ENCODE measurements at places on chromosomes 2 and 18.

DNA sequence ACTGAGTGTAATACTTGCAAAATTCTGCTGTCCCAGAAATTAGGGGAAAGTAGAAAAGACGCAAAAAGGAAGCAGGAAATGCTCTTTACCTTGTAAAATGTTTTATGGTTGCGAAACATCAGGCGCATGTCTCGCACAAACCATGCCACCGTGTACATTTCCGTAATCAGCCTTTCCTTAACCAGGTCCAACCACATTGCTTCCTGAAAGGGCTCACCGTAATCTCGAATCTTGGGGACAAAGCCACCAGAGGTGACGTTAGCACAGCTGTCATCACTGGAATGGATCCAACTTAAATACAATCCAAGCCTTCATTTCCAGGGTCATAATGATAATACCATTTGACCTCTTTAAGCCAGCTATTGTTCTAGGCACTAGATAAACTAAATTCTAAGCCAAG, 49.3 kb downstream of the SP110 start:
- no peak for DNase-seq

GRCh38 chr2:212906620-212907019, 244.8 kb downstream of the IKZF2 start:
- no peak for DNase-seq

DNA sequence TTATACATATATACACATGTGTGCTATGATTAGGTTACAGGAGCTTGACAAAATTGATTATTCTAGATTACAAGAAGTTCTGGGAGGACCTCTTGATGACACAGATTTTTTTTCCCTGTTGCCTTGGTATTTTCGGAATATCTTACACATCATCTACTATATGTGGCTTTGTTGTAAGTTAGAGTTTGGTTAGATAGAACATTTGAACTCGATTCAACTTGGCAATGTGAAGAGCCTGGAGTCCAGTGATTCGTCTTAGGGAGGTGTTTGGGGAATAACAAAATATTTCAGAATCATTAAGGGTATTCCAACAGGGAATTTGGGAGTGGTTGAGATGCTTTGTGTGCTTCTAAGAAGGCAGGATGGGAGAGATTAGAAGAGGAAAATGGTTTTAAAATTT, 39.3 kb upstream of the EFEMP1 start:
- no peak for DNase-seq

DNA sequence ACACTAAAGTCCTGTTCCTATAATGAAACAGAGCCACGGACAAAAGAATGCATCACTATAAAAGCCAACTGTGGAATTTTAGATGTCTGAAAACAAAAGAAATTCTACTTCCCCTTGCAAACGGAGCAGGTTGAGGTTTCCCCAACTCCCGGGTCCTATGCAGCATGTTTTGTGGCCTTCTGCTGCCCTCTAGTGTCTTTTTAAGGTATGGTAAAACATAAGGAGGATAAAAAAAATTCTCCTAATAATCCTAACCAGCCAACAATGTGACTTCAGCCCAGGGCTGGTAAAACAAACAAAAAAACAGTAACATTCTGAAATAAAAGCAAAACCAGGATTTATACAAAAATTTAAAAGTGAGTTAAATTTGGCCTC, 539.5 kb downstream of the NRXN1 start:
- DNase-seq = peak; percentile 20

DNA sequence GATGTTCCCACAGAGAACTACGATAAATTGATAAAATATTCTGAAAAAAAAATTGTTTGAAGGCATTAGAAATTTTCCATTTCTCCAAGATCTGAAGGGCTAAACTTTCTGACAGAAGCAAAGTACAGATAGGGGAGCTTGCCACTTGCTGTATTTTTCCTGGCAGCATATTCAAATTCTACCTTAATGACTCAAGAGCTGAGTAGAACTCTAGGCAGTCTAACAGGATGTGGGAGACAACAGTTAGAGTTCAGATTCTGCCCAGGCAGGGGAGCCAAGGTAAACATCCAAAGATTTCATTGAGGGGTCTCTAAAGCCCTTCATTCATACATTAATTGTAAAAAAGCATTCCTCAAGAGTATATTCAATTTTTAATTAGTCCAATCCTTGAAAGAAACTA, 46.0 kb upstream of the RIT2 start:
- no peak for DNase-seq

- DNase-seq = no peak
Measured at GRCh38 chr2:150484006-150484405, 3.5 kb downstream of the RND3 start.

DNA sequence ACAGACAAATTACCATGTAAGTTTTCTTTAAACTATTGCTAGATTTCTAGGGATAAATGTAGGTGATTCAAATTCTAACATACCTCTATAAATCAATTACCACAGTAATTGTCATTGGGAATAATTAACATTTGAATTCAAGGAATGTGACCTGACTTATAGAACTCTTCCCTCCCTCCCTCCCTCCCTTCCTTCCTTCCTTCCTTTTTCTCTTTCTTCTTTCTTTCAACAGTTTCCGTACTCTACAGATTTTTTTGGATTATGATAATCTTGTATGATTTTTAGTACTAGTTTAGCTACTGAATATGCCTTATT, 18.2 kb upstream of the FTCDNL1 start:
- DNase-seq = no peak

DNA sequence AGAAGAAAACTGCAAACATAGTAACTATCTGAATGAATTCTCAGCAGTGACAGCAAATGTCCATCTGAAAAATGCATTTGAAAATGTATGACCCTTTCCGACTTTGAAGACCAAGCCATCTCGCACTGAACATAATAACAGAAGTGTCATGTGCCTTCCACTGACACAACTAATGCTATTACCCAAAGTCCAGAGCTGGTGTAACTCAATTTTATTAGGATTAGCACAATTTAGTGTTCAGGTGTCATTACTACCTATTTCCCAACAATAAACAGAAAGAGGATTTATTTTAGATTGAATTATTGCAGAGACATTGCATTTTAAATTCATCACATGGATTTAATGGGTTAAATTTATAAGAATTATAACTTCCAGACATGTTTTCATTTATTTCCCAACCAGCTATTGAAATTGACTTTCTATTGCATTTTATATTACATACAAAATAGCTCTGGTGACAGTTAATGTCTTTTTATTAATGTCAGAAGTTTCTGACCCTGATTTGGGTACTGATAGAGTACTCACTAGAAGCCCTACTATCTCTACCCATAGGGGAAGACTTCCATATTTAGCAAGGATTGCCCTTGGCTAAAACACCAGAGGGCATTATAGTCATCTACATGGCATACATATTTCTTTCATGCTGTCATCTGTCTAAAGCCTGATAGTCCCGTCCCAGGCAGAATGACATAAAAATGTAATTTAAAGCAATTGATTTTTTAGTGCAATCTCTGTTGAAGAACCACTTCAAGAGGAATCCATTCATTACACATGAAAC, 7.0 kb upstream of the STK39 start:
- no peak for DNase-seq

- no peak for DNase-seq
Measured at GRCh38 chr2:689877-690510, 12.8 kb upstream of the TMEM18 start.

DNA sequence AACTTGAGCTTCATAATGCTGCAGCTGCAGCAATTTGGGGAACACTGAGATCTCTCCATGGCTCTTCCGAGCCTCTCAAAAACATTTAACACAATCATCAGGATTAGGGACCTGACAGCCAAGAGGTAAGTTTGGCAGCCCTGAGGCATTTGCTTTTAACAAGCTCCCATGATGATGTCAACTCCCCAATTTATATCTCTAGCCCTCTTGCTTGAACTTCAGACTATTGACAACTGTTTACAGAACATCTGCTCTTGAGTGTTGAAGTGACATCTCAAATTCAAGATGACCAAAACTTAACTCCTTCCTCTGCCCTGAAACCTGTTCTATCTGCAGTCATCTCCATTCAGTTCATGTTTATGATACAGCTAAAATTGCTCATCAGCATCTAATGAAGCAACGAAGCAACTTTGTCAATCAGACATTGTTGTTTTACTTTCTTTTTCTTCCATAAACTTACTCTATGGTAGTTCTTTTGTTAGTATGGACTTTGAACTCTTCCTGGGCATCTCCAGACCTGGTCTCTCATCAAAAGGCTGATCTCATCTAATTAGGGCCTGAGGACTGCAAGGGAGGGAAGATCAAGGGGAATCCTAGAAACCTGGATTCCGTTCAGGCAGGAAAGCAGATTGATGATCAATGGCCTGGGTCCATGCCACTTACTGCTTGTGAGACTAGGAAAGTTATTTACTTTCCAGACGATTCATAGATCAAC, 48.1 kb downstream of the SEMA4F start:
- DNase-seq = no peak

GRCh38 chr2:215771241-215771640, 242.1 kb downstream of the MREG start:
- no peak for DNase-seq

GRCh38 chr18:60936101-60936500, 397.1 kb upstream of the CDH20 start:
- DNase-seq = no peak

GRCh38 chr2:241118737-241119505, 16.8 kb upstream of the MTERF4 start:
- no peak for DNase-seq

DNA sequence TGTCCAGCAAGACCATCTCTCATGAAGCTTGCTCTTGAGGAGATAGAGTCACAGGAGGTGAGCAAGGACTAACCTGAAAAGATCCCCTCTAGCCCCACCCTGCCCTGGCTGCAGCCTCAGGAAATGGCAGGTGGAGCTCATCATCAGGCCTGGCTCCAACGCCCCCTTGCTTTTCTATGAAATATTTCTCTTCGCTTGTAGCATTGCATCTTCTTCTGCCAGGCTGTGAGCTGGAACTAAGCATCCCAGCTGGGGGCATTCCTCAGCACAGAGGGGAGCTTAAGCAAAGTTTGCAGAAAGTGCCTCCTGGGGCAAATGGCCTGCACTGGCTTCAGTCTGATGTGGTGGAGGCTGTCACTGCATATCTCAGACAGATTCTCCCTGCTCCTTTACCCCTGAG, 90.1 kb upstream of the LGALSL start:
- no peak for DNase-seq

DNA sequence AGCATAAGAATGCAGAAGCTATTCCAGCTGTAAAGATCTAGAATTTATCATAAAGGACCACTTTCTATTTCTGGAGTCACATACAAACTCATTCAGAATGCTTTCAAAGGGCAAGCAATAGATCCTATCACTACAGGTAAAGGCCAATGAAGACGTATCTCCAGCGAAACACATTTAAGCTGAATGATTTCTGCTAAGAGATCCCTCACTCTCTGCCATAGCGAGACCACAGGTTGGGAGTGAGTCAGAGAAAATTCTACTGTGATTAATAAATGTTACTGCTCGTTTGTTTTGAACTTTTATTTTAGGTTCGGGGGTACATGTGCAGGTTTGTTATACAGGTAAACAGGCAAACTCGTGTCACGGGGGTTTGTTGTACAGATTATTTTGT, 72.5 kb upstream of the NFU1 start:
- DNase-seq = no peak

DNA sequence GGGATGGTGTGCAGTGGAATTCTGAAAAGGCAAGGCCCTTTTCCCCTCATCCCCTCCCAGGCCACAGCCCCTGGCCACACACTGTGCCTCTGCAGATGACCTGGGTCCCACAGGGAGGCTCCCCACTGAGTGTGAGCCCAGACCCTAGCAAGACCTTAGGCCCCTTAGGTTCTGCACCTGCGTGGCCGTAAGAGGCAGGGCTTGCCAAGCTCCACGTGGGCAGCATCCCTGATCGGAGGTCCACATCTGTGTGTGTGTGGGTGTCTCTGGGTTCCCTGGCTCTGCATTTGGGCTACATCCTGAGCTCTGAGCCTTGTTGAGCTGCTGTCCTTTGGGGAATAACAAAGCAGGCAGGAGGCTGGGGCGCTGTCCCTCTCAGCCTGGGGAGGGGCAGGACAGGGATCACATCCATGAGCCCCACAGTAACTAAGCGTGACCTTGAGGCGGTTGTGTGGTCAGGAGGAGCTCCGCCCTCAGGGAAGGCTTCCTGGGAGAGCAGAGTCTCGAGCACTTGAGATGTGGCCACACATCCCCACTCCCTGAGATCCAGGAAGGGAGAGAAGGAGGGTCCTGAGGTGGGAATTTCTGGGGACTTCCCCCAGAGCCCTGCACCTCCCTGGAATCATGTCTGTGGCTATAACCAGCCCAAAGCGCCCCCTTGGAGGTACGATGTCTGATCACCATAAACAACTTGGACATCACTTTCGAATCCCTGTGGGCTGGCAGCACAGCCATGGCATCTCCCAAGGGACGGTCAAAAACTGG, 84.8 kb downstream of the STPG4 start:
- DNase-seq = no peak

GRCh38 chr18:73768043-73768442, 379.6 kb downstream of the FBXO15 start:
- no peak for DNase-seq

DNA sequence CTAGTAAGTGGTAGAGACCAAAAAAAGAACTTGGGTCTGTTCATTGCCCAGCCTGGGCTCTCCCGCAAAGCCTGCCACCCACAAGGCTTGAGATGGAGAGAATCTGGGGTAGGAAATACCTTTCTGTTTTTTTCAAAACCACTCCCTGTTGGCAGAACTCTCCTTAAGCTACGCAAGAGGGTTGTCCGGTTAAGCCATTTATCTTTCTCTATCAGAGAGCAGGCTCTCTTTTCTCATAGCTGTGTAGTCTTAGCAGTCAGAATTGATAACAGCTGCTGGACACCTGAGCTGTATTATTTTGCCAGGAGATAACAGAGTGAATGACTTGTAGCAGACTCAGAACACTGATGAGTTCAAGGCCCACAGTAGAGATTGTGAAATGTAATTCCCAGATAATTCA, 1088.1 kb downstream of the TSN start:
- DNase-seq = peak; percentile 5

GRCh38 chr2:10527585-10527984, 79.5 kb upstream of the ODC1 start:
- DNase-seq = no peak

DNA sequence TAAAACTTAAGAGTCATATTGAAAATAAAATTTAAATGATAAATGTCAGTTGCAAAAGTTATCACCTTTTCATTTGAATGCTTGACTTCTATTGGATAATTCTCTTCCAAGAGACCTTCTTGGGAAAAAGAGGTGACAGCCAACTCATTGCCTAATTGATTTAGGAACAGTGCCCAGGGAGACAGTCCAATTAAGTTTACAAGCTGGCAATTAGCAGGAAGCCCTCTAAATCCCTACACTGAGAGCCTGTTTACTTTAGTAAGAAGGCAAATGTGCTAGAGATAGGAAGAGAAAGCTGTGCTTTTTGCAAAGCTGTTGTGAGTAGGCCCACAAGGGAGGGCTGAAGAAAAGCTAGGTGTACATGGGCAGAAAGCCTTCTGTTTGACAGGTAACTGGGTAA, 189.1 kb downstream of the WDPCP start:
- DNase-seq = no peak

Measured in retinal pigment epithelial cell (primary cell).